CD8-positive, alpha-beta memory T cell (primary cell): ENCODE measurements at places on chromosomes 11 and 22. TPM values are rescaled to one million over a fixed set of nuclear protein-coding genes. Genes with fewer than 3 reads are reported as not detected.

C11orf16 gene
- total RNA-seq: not detected

DNA sequence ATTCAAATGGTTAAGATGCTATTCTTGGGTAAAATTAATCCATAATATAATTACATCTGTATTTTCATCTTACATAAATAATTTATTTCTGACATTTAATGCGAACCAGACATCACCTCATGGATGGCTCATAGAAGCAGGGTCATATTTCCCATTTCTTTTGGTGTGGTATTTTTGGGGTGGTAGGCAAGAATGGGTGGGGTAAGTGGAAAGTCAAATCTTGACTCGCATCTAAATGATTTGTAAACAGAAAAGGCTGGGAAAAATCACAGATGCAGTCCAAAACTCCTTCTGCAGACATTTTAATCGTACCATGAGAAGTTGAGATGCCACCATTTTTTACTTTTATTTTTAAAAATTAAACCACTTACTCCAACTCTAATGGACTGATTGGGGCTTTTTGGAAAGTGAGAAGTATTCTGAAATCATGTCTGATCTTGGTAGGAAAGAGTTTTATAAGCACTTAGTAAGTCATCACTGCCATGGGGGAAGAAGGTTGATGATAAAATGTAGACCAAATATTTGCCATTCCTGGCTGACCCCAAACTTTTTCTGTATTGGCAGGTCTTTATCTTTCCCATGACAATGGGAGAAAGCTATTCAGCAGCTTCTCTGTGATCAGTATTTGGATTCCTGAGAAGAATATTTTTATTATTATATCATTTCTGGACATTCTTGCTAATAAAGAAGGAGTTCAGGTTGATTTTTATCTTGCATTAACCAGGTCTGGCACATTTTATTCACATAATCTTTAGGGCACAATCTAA lies 47.2 kb upstream of the BLID start:
- DNase-seq: no peak

DNA sequence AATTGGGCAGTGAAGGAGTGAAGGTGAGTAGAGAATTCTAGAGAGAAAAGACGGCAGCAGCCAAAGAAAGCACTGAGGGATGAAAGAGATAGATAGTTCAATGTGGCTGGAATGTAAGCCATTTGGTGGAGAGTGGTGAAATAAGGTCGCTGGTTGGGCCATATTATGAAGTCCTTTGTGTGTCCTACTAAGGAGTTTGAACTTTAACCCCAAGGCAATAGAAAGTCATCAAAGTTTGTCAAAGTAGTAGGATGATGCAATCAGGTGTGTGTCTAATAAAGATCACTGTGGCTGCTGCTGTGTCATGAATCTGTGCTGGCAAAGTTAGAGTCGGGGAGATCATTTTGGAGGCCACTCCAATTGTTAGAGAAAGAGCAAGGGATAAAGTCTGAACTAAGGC lies 18.7 kb downstream of the RNF121 start:
- DNase-seq: no peak

DNA sequence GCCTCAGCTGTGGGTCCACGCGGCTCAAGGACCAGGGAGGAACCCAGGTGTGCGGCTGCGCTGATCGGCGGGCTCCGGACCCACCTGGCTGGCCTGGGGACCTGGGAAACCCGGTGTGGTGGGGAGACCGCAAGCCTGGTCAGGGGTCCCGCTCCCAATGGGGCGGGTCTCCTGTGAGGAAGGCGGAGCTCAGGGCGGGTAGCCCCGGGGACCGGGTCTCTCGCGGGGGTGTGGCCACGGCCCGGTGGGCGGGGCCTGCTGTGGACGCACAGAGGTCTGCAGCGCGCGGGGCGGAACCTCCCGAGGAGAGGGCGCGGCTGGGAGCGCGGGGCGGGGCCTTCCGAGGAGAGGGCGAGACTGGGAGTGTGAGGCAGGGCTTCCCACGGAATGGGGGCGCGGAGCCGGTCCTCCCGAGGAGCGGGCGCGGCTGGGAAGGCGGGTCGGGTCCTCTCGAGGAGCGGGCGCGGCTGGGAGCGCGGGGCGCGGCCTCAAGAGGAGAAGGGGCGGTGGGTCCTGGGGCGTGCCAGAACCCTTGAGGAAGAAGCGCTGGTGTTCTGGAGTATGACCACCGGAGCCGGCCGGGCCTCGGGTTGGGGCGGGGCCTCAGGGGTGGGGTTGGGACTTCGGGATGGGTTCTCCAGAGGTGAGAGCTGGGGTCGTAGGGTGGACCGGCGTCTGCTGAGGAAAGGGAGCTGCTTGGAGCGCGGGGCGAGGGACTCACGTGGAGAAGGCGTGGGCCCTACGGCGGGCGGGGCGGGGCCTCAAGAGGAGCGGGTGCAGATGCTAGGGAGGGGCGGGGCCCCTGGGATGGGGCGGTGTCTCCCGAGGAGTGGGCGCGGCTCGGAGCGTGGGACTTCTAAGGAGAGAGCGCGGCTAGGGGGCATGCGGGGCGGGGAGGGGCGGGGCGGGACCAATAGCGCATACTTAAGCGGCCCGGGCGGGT lies 20.8 kb downstream of the DGCR6L start:
- DNase-seq: peak; percentile 87

GRCh38 chr11:62024936-62025486 lies 57.6 kb upstream of the FTH1 start:
- DNase-seq: no peak

DNA sequence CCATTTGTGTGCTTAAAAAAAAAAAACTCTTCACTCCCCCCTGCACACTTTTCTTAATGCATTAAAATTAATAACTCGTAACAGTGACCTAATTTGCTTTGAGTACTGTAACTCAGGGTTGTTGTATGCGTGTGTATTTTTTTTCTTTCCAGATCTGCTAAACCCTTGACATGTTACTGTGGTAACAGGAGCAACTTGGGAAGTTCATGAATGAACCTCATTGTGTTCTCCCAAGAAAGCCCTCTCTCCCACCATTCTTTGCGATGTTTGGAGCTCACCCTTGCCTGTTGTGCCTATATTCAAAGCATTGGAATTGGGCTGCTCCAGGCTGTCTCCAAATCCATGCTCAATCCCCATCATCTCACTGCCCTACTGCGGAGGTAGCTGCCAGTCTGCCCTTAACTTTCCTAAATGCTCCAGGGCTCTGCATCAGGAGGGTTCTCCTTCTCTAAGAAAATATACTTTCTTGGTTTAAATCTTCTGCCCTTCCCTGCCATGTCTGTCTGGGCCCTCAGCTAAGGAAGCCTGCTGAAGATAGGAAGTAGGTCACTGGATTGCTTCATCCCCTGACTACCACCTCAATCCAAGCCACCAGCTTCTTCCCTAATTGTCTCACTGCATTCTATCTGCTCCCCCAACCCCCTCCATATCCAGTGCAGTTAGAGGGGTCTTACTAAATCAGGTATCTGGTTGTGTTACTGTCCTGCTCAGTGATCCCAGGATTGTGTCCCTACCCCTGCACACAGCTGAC lies 70.3 kb downstream of the KIRREL3 start:
- no peak for DNase-seq

DNA sequence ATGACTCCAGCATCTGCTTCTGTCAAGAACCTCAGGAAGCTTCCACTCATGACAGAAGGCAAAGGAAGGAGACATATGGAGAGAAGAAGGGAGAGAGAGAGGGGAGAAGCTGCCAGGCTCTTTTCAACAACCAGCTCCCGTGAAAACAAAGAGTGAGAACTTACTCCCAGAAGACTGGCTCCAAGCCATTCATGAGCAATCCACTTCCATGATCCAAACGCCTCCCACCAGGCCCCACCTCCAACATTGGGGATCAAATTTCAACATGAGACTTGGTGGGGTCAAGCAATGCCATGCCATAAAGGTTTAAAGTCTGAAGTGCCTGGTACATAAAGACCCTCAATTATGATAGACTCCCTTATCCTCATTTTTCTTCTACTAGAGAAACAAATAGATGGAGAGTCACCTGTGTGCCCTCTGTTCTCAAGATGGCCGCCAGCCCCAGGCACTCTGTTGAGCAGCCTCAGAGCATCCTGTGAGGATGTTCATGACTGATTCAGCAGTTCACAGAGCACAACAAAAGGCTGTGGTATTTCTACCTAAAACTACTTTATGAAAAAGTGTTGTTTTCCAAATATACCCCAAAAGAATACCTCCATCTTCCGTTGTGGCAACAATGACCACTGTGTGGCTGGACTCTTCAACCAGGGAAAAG lies 69.0 kb upstream of the CRTAM start:
- DNase-seq: no peak

- DNase-seq: no peak
These were observed 128.5 kb downstream of the CD44 start for GRCh38 chr11:35267504-35267903.

- DNase-seq: no peak
These were observed 30.2 kb downstream of the PPARA start for GRCh38 chr22:46180370-46181137.

DNA sequence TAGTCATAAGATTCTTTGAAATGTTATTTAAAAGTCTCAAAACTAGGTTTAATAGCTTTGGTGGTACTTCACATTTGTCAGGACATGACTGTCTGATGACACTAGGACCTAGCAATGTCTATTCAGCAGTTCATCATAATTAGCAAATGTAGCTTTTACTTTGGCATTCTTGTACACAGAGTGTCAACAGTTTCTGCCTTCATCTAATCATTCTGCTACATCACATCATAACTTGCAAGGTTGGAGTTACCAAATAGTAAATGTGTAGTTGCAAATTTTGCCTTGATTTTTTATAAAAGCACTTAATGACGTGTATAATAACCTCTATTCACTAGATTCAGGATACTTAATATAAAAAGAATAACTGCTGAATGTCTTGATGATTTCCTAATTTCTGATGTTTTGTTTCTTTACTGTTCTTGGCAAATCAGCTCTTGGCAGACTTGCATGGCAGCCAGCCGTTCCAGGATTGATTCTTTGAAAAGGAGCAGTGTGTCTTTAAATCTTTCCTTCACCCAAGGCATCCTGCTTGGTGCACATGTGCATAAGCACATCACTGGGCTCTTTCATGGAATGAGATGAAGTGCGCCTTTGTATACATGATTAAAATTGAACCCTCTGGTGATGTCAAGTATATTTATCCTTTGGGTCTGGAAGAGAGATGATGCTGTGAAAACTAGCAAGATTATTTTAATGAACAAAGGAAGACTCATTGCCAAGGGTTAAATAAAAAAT lies 12.2 kb downstream of the FBXO7 start:
- no peak for DNase-seq

GRCh38 chr22:50082961-50083461 lies 2.2 kb downstream of the MLC1 start:
- DNase-seq: no peak

GRCh38 chr22:45762545-45763235 lies 91.1 kb downstream of the ATXN10 start:
- DNase-seq: no peak

GRCh38 chr11:47906066-47906465 lies 57.9 kb upstream of the NUP160 start:
- no peak for DNase-seq

ALKBH3 gene
- total RNA-seq: 51.1 TPM

DNA sequence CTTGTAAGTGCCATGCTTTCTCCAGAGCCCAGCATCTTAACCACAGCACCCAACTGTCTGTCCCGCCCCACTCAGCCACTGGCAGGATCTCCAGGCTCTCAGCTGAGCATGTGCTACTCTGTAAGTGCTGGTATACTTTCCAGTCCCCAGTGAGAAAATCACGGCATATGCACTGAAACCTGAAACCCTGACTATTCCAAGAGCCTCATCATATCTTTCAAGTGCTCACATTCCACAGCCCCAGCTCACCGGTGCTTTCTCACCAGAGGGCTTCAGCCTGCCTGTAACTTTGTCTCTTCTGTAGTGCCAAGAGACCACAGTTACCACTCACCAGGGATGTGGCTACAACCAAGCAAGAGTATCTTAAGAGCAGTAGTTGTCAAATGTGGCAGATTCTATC lies 24.4 kb upstream of the PAMR1 start:
- no peak for DNase-seq

TEX12 gene
- total RNA-seq: 0.27 TPM

DNA sequence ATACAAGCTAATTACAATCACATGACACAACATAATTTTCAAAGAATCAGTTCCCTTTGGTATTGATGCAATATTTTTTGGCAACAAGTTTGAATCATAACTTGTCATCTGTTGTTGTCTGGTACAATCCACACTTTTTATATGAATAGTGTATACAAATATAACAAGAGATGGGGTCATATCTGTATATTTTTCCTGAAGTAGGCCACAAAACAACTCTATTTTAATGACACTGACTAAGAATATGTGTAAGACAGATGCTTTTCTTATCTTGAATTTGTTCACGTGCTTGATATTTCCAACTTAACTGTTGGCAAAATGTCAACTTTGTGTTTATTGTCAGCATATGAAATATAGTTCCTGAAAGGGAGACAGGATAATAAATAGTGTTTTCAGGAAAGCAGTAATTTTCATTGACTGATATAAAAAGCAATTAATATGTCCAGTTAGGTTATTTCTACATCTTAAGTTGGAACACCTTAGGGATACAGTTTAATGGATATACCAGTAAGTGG lies 27.9 kb downstream of the NOX4 start:
- DNase-seq: no peak

GRCh38 chr11:105144887-105145286 lies 5.3 kb upstream of the CARD18 start:
- no peak for DNase-seq

GRCh38 chr11:70510571-70510970 lies 112.2 kb downstream of the CTTN start:
- peak; percentile 35 for DNase-seq

DNA sequence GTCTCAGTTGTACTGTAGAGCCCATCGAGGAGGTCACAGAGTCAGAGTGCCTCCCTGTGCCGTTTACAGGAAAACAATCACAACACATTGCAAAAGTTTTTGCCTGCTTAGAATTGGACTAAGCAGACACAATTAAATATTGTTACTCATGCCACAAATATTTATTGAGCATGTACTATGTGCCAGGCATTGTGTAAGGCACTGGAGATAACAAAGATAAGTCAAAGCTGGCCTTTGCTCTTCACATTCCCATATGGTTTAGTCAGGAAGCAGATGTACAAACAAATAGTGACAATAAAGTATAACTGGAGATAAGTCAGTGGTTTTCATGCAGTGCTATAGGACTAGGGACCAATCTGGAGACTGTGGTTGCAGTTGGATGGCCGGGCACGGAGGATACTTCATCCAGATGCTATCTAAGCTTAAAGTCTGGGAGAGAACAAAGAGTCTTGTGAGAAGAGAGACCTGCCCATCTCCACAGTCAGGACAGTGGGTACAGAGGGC lies 550.7 kb downstream of the INSC start:
- no peak for DNase-seq

- DNase-seq: no peak
These were observed 4.8 kb upstream of the CAT start for GRCh38 chr11:34433899-34434298.

DNA sequence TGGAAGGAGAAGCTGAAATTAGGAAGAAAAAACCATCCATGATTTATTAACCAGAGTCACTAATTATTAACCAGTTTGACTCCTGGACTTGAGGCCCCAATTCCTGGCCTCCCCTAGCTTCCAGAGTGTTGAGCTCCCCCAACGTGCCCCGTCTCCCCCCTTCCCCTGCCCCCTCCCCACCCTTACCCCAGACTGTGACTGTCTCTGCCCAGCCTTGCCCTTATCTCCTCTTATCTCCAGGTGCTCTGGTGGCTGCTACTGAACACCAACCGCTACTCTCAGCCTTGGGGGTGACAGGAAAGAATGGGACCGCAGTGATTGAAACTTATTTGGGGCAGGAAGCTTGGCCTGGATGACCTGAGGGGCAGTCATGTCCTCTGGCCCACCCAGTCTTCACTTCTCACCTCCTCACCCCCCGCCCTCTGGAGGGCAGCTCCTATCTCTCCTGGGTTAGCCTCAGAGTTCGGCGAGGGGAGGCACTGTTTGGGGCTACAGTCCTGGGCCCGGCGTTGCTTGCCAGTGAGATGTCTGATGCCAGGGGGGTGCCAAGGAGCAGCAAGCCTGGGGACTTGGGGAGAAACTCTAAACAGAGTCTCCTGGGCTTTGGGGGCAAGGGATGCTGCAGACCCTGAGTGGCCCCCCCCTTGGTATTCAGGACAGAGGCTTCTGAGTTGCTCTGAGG lies 15.5 kb downstream of the NECTIN1 start:
- DNase-seq: no peak
